ENCODE measurements at places on chromosomes 1 and 21.

DNA sequence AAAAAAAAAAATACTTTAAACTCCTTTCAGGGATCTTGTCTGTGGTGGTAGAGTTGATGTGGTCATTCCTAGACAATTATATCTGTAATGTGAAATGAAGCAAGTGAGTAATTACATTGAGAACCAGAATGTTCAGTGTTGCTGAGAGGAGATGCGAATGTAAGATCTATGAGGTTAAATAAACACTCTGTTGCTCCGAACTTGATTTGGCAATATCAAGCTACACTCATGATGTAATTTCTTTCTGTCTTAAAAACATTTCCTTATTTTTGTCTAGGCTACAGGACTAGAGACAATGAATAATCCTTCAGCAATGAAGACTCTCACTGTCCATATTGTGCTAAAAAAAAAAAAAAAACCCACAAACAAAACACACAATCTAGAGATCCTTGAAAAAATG is 63.1 kb upstream of the IGSF5 start:
- DNase-seq = no peak

GRCh38 chr1:36321119-36321951 is 2.1 kb downstream of the EVA1B start:
- no peak for DNase-seq

DNA sequence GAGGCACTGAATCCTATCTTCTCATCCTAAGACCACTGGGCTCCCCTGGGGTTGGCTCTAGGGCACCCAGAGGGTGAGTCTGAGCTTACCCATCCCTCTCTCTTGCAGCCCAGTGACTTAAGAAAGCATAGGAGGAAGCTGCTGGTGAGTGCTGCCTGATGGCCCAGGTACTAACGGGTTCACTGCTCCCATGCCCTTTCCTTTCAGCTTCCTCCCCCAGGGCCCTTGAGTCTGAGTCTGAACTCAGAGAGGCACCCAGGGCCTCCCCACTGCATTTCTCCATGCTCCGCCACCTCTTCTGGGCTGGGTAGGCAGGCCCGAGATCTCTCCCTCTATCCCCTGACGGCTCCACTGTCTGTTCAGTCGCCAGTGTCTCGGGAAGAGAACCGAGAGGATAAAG is 29.7 kb downstream of the PPFIA4 start:
- no peak for DNase-seq

- DNase-seq = no peak
Observed at GRCh38 chr1:2130871-2131289, 63.7 kb downstream of the FAAP20 start.

GRCh38 chr1:27491748-27492700 is 2.1 kb upstream of the WASF2 start:
- no peak for DNase-seq

- DNase-seq = no peak
Observed at GRCh38 chr1:32255072-32256071, 4.3 kb downstream of the LCK start.

GRCh38 chr1:175604039-175604941 is 139.1 kb downstream of the TNR start:
- DNase-seq = no peak

GRCh38 chr1:2607641-2608091 is 21.1 kb downstream of the PRXL2B start:
- DNase-seq = no peak

GRCh38 chr1:25715888-25716287 is 84.1 kb upstream of the SELENON start:
- no peak for DNase-seq

GRCh38 chr21:41477641-41478318 is 30.2 kb downstream of the TMPRSS2 start:
- peak; percentile 57 for DNase-seq

DNA sequence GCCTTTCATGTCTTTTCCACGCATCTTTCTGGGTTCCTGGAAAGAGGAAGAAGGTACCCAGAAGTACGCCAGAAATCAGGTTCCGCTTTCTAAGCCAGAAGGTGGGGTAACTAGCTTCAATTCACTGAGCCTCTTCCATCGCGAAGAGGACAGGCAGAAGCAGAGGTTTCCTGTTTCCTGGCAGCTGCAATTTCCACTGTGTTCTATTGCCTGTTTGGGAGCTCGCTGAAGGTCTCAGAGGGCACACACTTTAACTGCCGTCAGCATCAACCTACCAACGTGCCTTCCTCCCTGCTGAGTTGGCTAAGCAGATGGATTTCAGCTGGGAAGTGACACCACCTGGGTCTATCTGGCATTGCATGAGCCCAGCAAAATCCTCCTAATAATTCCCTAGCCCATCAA is 10.0 kb downstream of the NCF2 start:
- DNase-seq = peak; percentile 40

DNA sequence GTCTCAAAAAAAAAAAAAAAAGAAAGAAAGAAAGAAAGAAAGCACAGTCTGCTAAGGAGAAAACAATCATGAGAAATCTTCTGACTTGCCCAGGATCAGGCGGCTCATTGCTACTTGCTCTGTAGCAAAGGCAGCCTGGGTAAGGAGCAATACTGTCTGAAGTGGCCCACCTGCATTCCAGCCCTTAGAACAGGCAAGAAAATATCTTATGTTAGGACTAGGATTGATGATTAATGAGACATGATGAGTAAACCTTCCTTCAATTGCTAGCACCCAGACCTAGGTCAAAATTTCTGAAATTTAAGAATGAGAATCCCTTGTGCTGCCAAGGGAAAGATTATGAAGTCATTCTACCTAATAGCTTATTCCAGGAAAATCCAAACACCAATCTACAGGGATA is 140.8 kb downstream of the DSCAM start:
- DNase-seq = no peak

- no peak for DNase-seq
Observed at GRCh38 chr1:230459465-230459864, 33.3 kb upstream of the PGBD5 start.

DNA sequence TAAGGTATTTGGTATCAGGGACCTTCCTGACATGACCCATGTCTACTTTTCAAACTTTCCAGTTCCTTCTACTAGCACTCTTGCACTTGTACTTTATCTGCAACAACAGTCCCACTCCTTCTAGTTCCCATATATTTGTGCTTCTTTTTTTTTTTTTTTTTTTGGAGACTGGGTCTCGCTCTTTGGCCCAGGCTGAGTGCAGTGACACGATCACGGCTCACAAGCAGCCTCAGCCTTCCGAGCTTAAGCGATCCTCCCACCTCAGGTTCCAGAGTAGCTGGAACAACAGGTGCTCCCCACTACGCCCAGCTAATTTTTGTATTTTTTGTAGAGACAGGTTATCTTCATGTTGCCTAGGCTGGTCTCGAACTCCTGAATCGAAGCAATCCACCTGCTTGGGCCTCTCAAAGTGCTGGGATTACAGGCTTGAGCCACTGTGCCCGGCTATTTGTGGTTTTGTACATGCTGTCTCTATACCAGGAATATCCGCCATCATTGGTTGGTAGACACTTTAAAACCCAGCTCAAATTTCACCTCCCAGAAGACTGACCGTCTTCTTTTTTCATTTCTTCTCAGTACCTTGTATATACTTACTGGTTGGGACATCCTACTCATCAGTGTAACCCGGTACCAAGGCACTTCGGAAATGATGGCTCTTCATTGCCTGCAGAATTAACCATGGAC is 1.1 kb downstream of the ZMYM1 start:
- DNase-seq = no peak

GRCh38 chr1:29525941-29526340 is 289.6 kb downstream of the PTPRU start:
- no peak for DNase-seq

DNA sequence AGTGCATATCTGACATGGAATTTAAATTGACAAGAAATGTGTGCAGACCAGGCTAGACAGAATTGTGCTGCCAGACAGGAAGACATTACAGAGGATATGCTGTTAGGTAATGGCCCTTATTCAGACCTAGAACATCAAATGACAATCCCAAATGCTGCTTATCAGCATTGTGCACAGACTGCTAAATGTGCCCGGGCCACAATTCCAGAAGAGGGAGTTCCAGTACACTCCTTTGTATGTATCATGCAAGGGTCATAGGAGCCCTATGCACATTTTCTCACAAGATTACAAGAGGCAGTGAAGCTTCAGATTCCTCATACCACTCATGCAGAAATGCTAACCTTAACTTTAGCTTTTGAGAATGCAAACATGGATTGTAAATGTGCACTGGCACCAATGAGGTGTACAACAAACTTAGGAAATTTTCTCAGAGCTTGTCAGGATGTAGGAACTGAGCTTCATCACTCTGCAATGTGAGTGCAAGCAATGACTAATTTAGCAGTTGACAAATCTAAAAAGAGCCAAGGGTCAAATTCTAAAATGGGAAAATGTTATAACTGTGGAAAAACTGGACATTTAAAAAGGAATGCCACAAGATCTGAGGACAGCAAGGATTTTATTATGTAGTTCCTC is 273.5 kb downstream of the COL11A1 start:
- no peak for DNase-seq

DNA sequence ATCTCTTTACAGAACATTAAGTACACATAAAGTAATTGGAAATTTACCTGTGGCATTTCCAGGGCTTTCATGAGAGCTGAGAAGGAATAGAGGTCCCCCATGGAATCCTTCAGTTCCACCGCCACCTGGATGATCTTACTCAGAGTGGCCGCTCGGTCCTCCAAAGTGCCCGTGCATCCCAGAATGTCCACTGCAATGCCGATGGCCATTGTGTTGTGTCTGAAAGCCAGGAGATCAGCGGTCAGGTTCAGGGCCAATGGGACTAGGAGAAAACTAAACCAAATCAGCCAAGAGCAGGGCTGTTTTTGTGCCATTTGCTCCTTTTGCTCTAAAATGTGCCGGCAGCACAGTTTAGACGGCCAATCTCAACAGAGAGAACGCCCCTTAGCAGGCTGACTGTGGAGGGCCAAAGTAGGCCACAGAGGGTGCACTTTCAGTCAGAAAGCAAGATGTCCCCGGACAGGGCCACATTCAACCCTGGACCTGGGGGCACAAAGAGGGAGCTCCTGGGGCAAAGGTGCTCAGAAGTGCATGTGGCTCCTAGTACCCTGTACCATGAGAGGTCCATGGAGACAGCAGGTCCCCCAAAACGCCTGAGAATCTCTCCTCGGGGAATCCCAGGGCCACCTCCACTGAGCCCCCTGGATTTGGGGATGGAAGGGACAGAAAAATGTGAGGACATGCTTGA is 109.9 kb downstream of the BCAR3 start:
- DNase-seq = no peak

DNA sequence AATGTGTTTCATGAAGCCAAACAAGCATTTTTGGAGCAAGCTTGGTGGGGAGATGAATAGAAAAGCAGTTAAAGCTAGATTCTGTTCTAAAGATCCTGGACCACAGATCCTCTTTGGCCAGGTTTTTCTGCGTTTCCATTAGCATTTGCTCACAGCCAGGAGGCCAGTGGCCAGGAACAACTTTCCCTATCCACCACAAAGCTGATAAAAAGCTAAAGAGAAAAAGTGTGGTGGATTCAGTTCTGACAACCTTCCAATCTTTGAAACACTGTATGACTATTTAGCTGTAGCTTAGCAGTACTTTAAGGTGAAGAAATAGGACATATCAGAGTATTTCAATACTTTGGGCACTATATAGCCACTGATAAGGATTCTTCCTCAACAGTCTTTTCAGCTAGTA is 3.0 kb upstream of the NEK7 start:
- no peak for DNase-seq

DNA sequence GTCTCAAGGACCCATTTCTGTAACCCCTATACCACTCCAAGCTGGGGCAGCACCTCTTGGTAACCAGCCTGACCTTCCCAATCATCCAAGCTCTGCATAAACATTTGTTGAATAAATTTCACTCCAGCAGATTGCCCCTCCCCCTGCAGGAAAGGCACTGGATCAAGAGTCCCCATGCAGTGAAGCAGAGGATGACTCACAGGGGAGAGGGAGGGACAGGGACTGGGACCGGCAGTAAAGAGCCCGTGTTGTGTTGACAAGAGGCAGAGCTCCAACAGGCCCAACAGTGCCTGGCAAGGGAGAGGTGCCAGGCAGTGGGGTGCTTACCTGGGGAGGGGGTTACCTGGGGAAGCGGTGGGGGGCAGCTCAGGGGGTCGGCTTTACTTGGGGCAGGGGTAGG is 32.3 kb downstream of the SLC9A1 start:
- DNase-seq = peak; percentile 74

DNA sequence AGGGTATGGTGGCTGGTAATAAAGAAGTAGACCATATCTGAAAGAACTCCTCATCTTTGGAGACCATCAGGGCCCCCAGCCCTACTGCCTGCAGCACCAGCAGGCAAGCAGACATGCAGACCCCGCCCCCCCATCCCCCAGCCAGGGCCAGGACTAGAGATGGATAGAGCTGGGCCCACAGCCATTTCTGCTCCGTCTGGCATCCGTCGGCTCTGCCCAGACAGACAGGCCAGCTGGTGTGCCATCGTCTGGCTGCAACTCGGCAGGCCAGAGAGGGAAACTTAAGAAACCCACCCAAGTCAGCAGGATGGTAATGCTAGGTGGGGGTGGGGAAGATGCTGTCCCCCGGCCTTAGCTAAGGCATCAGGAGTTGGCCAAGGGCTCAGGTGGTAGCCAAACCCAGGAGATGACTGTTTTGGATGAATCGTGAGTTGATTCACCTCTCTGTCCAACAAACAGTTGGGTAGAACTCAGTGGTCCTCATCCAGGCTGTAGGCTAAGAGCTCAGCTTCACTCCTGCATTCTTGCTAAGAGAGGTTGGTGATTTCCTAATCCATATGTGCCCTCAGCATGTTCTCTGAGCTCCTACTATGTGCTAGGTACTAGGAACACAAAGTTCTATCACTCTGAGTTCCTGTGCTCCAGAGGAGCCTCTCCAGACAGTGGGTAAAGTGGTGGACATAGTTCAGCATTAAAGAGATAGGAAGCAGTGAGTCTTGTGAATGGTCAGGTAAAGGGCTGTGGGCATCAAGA is 23.2 kb upstream of the TMEM222 start:
- no peak for DNase-seq

DNA sequence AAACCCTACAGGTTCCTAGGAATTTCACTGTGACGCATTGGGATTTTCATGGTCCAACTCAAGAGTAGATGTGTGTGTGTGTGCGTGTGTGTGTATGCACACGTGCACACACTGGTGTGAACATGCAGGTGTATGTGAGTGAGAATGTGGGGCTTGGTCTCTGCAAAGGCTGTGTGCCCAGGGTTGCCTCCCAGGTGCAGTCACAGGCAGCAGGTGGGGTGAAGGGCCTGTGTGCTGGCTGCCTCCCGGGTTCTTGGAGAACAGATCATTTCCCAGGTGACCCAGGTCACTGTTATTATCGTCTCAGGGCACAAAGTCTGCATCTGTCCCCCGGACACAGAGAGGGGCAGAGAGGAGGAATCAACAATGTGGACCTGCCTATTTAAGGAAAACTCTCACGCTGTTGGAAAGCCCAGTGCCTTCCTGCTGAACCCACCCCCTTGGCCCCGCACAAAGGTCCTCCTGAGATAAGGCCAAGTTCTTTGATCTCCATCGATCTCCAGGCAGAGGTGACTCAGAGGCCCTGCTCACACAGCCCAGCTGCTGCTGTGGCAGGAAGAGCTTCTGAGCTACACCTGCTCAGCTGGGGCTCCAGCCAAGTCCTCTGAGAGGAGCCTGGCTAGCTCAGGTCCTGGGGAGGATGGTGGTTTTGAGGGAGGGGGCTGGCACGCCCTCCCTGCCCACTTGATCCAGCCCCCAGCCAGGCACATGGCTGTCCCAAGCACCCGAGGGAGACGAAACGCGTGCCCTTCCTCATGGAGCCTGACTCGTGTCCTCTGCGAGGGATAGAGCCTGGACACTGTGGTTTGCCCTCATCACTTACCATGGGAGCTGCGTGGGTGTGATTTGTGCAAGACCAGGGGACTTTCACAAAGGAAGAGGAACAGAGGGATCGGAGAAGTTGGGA is 134.0 kb upstream of the ARHGEF16 start:
- DNase-seq = no peak

GRCh38 chr1:221829327-221830015 is 87.6 kb upstream of the DUSP10 start:
- no peak for DNase-seq

Data from NCI-H510A treated with DMSO at 0.1 percent for 48 hours (cell line).